ENCODE measurements at places on chromosomes 1 and 21.

- DNase-seq = no peak
Measured at GRCh38 chr1:151945725-151946722, 36.7 kb upstream of the THEM4 start.

GRCh38 chr1:118335331-118335732 lies 150.3 kb upstream of the SPAG17 start:
- no peak for DNase-seq

- no peak for DNase-seq
Measured at GRCh38 chr1:111101854-111102642, 37.8 kb downstream of the DRAM2 start.

GRCh38 chr1:192506741-192507155 lies 68.8 kb upstream of the RGS1 start:
- no peak for DNase-seq

DNA sequence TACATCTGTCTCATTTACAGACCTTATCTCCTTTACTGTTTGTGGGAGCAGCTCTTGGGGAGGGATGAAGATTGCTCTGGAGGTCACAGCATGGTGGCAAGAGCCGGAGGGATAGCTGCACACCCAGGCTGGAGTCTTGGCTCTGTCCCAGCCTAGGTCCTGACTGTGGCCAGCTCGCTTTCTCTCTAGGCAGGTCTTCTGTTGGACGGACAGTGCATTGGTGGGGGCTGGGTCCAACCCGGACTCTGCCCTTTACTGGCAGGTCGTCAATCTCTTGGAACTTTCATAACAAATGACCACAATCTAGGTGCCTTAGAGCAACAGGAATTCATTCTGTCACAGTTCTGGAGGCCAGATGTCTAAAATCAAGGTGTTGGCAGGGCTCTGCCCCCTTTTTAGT lies 319.8 kb upstream of the C1orf174 start:
- DNase-seq = no peak

- DNase-seq = no peak
Measured at GRCh38 chr1:66365635-66366034, 168.3 kb upstream of the SGIP1 start.

DNA sequence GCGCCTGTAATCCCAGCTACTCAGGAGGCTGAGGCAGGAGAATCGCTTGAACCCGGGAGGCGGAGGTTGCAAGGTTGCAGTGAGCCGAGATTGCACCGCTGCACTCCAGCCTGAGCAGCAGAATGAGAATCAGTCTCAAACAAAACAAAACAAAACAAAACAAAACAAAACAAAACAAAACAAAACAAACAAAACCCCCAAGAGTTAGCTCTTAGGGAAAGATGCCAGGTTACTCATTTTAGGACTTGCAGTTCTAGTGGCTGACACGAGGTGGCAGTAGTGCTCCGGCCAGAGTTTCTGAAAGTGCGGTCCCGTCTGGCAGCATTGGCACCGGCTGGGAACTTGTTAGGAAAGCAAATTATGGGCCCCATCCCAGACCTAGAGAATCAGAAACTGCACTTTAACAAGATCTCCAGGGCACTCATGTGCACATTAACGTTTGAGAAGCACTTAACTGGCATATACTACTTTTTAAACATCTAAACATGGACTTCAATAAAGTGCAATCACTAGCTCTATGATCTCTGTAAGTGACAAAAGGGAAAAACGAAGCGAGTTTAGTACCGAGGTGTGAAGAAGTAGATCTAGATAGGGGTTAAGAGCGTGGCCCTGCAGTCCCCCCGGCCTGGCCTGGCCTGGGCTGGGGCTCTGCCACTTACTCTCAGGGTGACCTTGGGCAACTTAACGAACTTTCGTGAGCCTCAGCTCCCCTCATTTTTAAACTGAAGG lies 41.9 kb upstream of the TNFRSF1B start:
- peak; percentile 55 for DNase-seq

GRCh38 chr21:45887788-45888187 lies 93.8 kb upstream of the COL6A1 start:
- no peak for DNase-seq

DNA sequence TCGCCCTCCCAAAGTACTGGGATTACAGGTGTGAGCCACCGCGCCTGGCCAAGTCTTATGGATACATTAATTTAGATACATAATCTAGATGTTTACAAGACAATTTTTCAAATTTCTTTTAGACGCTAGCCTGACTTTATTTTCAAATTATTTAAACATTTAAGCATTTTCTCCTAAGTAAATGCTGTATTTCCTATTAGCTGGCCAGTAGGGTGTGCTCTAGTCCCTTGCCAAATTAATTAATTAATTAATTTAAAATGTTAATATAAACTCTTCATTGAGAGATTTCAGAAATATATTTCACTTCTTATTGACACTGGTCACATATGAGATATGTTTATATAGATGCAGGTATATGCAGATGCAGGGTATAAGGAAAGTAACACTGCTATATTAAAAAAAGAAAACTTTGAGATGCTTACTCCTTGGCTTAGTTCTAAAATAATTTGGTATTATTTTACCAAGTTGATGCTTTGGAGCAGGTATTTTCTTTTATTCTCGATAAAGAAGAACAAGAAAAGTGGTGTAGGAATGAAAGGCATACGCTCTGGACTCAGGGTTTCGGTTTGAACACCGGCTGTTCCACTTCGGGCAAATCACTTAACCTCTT lies 5.2 kb upstream of the ERRFI1 start:
- DNase-seq = no peak

DNA sequence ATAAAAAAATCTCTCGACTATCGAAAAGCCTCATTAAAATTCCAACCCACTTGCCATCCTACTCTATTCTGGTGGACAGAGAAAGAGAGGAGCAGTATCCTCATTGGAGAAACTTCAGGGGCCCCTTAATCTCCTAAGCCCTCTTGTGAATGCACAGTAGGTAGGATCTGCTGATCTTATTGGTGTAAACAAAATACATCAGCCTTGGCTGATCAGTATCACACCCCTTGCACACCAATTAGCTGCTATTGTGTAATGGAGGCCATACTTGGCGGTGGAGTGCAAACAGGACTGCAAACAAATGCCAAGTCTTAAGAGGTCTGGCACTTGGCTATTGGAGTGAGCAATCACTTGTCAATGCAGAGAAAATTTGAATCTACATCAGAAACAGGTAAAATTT lies 15.7 kb downstream of the VCAM1 start:
- DNase-seq = no peak

GRCh38 chr1:99548943-99549605 lies 96.8 kb upstream of the PALMD start:
- no peak for DNase-seq

DNA sequence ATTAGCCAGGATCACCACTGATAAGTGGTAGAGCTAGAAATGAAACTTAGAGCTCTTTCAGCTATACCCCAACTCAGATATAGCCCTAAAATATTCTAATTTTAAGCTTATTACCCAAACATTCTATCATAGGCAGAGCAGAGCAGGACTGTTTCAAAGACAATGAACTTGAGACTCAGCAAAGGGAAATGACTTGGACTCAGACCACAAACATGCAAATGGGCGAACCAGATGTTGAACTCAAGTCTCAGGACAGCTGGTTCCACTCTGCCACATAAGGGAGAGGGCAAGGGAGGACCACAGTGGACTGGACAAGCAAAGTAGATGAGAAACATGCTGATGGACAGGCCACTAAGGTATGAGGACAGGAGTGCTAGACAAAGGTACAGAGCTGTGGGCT lies 315.3 kb downstream of the OMA1 start:
- DNase-seq = no peak

GRCh38 chr1:170284016-170284415 lies 138.3 kb downstream of the NTMT2 start:
- DNase-seq = no peak

DNA sequence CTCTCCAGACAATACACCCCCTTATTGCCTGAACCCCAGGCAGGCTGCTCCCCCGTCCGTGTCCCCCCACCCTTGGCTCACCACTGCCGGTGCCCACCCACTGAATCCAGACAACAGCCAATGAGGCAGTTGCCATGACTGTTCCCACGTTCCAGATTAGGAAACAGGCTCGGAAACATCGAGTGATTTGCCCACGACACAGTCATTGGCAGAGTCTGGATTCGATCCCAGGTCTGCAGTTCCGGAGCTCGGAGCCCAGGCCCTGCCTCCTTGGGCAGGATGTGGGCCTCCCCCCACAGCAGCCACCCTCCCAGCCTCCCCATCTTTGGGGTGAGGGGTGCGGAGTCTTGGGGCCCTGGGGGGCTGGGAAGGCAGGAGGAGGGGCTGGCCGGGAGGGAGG lies 20.3 kb upstream of the CLSTN1 start:
- DNase-seq = no peak

- no peak for DNase-seq
Measured at GRCh38 chr1:196438329-196438728, 169.9 kb downstream of the KCNT2 start.

DNA sequence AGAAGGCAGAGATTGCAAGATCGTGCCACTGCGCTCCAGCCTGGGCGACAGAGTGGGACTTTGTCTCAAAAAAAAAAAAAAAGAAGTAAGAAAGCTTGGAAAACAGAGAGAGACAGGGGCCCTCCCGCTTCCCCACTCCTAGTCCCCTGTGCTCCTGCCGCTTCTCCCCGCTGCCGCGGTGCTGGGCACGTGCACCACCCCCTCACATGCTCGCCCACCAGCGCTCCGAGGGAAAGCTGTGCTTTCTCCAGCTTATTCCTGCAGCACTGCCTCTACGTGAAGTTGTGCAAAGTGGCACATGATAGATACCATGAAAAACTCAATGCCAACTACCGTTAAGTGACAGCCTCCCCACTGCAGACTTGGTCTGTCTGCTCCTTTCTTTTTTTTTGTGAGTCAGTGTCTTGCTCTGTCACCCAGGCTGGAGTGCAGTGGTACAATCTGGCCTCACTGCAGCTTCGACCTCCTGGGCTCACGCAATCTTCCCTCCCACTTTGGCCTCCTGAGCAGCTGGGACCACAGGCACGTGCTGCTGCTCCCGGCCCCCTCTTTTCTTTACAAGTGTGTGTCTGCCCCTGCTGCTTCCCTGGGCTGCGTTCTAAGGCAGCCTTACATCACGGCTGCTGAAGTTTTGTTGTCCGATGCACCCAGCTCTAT lies 15.4 kb downstream of the SLX9 start:
- peak; percentile 33 for DNase-seq

DNA sequence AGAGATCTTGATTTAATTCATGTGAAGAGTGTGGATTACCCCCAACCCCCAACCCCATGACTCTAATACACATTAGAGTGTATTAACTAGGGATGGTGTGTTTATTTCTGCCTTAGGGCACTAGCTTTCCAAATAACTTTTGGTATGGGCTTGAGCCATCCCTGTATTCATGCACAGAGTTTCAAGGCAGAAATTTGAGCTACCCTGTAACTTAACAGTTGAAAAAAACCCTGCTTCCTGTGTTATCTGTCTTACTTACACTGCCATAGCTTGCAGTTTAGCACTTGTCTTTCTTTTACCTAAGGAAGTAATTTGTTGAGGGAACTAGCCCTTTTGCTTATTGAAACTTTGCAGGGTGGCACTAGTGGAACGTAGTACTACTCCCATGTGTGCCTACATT lies 6.3 kb downstream of the SRSF11 start:
- no peak for DNase-seq

DNA sequence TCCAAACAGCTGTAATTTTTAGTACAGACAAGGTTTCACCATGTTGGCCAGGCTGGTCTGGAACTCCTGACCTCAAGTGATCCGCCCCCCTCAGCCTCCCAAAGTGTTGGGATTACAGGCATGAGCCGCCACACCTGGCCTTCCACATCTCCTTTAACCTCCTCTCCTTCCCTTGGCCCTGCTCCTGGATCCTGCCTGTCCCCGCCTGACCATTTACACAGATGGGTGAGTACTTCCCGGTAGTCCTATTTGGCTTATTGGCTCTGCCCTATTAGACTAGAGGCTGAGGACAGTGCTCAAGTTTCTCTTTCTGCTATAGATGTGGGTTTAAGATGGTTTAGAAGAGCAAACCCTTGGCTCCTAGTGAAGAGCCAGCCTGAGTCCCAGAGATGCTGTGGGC lies 7.1 kb downstream of the PTPN7 start:
- DNase-seq = no peak
